ENCODE measurements at places on chromosomes 2 and 18. TPM values are rescaled to one million over a fixed set of nuclear protein-coding genes. Genes with fewer than 3 reads are reported as not detected.

DNA sequence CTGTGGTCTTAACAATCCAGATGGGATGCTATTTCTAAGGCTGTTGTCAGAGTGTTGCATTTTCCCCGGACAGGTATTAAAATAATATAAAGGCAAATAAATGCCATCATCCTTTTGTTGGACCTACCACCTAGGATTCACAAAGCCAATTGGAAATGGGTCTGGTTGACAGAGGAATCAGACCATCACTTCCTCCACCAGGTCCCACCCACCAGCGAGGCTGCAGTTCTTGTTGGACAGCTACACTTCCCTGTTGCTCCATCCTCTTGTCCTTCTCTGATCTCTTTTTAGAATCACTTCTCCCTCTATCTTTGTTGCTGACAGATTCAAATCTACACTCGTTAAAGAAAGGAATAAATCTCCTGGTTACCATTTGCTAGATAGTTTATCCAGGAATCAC lies 1.1 kb downstream of the TMEM169 start:
- no peak overlapping the region for H3K4me3 ChIP-seq
- H3K36me3 ChIP-seq = no peaks in the 10 kb centered on the region
- H3K27me3 ChIP-seq = no peaks in the 10 kb centered on the region
- no peak for DNase-seq
- H3K4me1 ChIP-seq = peaks cover 20% of the 10 kb centered on the region

DNA sequence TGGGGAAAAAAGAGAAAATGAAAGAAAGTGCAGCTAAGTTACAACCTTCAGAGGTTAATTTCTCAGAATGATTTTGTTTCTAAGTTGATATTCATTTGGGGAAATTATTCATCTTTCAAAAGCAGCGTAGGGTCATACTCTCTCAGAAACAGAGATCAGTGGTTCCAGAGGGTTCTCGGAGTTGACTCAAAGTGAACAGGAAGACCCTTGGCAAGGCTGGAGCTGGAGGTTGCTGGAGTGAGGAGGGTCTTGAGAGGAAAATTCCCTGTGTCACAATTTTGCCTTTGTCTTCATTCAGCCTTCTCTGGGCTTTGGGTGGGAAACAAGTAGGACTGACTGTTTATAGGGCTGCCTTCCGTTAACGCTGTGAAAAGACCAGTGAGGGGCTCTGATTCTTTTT lies 168.2 kb downstream of the ICOS start:
- H3K36me3 ChIP-seq = no peaks in the 10 kb centered on the region
- DNase-seq = no peak

DNA sequence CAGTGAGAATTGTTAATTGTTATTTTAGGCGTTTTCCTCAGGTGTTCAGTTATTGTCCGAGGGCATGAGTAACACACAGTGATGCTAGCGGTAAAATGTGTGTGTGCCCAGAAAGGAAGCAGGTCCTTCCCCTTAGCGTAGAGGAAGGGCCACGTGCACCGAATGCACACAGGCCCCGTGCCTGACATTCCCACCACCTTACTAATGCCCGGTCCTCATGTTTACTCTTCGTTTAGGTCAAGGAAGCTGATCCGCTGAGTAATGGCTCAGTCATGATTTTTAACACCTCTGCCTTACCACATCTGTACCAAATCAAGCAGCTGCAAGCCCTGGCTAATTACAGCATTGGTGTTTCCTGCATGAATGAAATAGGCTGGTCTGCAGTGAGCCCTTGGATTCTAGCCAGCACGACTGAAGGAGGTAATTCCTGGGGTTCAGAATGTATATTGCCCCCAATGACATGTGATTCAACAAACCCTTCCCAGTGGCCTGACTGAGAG lies 76.7 kb downstream of the MERTK start:
- H3K36me3 ChIP-seq = peaks cover 32% of the 10 kb centered on the region
- H3K27me3 ChIP-seq = no peaks in the 10 kb centered on the region
- DNase-seq = no peak
- H3K4me3 ChIP-seq = no peak overlapping the region
- peaks cover 11% of the 10 kb centered on the region for H3K4me1 ChIP-seq

- peak overlapping the region; percentile 81 for H3K4me3 ChIP-seq
- H3K27me3 ChIP-seq = no peaks in the 10 kb centered on the region
- peak; percentile 91 for DNase-seq
- H3K4me1 ChIP-seq = peaks cover 31% of the 10 kb centered on the region
Measured at GRCh38 chr2:218323526-218324472, 31.5 kb upstream of the TMBIM1 start.

DNA sequence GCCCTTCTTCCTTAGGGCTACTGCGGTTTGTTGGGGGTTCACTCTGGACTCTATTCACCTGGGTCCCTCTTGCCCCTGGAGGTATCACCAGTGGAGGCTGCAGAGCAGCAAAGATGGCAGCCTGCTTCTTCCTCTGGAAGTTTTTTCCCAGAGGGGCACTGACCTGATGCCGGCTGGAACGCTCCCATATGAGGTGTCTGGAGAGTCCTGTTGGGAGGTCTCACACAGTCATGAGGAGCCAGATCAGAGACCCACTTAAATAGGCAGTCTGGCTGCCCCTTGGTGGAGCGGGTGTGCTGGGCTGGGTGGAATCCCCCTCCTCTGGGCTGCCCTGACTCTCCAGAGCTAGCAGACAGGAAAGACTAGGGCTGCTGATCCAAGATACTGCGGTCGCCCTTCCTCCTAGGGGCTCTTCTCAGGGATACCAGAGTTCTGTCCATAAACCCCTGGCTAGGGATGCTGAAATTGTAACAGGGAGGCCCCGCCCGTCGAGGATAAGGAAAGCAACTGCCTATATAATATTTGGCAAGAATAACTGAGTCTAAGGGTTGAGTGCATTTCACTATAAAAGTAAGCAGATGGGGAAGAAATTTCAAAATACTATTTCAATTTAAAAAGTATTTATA lies 140.7 kb downstream of the NOL4 start:
- DNase-seq = no peak
- H3K4me3 ChIP-seq = no peak overlapping the region
- no peaks in the 10 kb centered on the region for H3K4me1 ChIP-seq
- no peaks in the 10 kb centered on the region for H3K36me3 ChIP-seq
- H3K27me3 ChIP-seq = no peaks in the 10 kb centered on the region

GRCh38 chr2:182763311-182763912 lies 47.4 kb downstream of the DNAJC10 start:
- H3K27me3 ChIP-seq = no peaks in the 10 kb centered on the region
- H3K4me1 ChIP-seq = peaks cover 24% of the 10 kb centered on the region
- H3K4me3 ChIP-seq = no peak overlapping the region
- H3K27ac ChIP-seq = peak overlapping the region; percentile 56
- peaks cover 41% of the 10 kb centered on the region for H3K36me3 ChIP-seq
- DNase-seq = no peak

The RUFY4 gene
- total RNA-seq = not detected

The POLE4 gene
- 35.9 TPM for total RNA-seq

The FOXI3 gene
- not detected for total RNA-seq
